ENCODE measurements at places on chromosomes 3 and 15.

DNA sequence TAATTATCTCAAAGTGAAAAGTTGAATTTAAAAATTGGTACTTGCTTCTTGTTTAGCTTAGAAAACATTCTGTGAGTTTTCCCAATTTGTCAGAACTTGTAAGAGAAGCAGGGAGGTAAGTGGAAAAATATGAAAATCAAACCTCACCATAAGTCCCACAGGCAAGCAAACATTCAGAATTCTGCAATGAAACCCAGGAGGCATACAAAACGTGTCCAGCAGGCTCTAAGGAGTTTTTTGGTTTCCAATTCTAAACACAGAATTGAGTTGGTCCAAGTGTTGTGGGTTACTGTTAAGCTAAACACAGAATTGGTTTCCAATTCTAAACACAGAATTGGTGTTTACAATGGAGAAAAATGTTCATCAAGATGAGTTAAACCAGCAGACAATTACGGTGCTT lies 27.1 kb upstream of the ACKR4 start:
- no peak for DNase-seq

DNA sequence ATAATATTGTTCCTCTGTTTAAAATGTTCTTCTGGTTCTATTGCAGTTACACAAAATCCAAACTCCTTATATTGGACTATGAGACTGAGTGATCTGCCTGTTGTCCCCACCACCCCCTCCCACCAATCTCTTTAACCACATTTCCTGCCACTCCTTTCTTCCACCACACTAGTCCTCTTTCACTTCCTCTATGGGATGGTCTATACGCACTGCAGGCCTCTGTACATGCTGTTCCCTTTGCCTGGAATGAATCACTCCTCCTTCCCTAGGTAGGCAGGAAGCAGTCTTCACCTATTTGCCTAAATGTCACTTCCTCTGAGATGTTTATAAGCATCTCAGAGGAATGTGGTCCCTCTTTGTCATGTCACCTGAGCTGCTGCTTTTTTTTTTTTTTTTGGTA lies 4.0 kb downstream of the MAP2K1 start:
- no peak for DNase-seq

DNA sequence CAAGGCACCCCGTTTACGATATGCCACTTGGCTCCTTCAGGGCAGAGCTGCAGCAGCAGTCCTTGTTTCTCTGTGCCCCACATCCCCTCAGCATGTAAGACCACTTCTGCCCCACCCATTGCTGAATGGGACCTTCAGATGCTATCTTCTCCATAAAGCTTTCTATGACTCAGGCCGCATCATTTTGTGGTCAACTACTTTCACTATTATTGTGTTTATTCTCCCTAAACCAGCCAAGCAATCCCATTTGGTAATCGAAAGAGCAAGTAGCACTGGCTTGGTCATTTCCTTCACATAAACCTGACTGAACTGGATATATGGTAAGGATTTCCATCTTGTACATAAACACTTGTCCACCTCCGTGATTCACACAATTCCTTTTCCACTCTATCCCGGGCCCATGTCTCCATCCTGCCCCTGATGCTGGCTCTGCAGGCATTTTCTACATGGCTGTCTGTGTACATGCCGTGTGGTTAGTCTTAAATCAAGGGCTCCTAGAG lies 25.7 kb downstream of the LIPC start:
- no peak for DNase-seq

- no peak for DNase-seq
Measured at GRCh38 chr3:139470199-139470598, 6.1 kb downstream of the RBP2 start.

- DNase-seq: no peak
Measured at GRCh38 chr15:51931638-51932037, 39.9 kb downstream of the LEO1 start.

DNA sequence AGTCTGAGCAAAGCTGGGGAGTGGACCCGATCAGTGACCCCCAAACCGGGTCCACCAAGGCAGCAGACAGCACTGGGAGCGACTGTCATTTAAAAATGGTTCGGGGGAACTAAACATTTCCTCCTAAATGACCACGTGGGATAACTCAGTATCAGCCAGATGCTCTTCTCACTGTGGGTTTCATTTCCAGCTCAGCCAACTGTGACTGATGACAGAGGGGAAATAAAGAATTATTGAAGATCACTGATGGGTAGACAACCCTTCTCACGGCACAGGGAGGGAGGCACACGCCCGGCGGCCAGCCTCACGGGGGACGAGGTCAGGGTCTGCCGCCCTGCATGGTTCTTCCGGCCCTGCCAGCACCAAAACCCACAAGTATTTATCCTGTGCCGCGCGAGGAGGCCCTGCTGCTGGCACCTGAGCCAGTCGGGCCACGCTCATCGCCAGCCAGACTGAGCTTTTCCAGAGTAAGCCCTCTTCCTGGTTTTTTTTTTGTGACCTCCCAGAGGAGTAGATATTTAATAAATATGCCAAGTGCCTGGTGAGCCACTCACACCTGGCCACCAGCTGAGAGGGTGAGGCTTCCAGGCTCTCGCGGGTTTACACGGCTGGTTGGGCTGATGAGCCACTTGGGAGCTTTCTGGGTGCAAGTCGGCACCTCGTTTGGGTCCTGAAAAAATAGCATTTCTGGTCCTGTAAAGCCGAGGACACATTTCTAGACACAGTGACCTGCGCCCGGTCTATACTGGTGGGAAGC lies 6.2 kb downstream of the MELTF start:
- no peak for DNase-seq
